Suprapubic skin (tissue), 4 donors: ENCODE measurements at places on chromosomes 5 and 9. TPM values are rescaled to one million over a fixed set of nuclear protein-coding genes. Genes with fewer than 3 reads are reported as not detected.

DNA sequence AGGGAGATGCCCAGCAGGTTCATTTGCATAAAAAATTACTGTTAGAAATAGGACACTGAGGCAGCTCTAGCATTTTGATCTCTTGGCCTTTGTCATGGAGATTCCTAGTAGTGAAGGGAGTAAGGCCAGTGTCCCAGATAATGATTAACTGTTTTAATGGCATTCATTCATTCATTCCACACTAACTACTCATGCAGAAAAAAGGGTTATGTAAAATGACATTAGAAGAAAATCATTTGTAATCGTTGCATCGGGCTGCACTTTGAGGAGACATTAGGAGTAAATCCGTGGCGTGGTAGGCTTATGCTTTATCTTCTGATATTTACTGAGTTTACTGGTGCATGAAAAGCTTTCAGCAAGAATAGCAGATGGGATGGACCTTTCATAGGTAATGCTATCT lies 82.6 kb upstream of the GRHPR start:
- no peak for DNase-seq

ZFP2 gene
- total RNA-seq, result 4.8 TPM

TAF1L gene
- 0.08 TPM for total RNA-seq

CYLC2 gene
- not detected for total RNA-seq

AK8 gene
- total RNA-seq, result 3.7 TPM

SLC6A7 gene
- not detected for total RNA-seq

- no peak for DNase-seq
Observed at GRCh38 chr9:106588626-106589025, 274.3 kb upstream of the ZNF462 start.

NTRK2 gene
- 9.5 TPM for total RNA-seq

- DNase-seq, result no peak
Observed at GRCh38 chr5:100542086-100542485, 6.9 kb downstream of the FAM174A start.

DNA sequence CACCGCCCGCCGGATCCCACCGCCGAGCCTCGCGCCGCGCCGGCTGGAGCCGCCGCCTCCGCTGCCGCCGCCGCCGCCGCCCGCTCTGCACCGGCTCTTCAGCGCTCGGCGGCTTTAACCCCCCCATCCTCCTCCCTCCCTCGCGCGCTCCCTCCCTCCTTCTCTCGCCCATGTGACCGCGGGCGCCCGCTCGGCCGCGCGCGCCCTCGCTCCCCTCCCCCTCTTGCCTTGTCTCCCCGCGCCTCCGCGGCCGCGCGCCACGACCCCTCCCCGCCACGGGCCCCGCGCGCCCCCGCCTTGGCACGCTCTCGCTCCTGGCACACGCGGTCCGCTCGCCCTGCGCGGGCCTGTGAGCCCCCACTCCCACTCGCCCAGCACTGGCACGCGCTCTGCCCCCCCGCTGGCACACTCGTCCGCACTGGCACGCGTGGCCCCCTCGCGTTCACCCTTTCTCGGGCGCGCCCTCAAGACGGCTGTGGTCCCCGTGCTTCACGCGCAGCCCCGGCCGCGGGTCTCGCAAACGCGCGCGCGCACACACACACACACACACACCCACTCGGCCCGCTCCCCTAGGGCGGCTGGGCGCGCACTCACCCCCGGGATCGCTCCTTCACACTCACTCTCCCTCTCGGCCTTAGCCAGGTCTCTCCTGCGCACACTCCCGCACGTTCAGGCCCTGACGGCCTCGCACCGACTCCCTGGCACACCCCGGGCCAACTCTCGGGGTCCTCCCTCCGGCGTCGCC lies at the start of gene CNTFR:
Gene CNTFR (minus strand): TSS at position 89 of the 745 bp plus-strand sequence. CDS start 20,743 bp downstream, outside the sequence.
- no peak for DNase-seq

ADAMTS19 gene
- not detected for total RNA-seq

QRFP gene
- not detected for total RNA-seq

TAF11L5 gene
- total RNA-seq, result not detected

ANKRD55 gene
- total RNA-seq, result not detected

DNA sequence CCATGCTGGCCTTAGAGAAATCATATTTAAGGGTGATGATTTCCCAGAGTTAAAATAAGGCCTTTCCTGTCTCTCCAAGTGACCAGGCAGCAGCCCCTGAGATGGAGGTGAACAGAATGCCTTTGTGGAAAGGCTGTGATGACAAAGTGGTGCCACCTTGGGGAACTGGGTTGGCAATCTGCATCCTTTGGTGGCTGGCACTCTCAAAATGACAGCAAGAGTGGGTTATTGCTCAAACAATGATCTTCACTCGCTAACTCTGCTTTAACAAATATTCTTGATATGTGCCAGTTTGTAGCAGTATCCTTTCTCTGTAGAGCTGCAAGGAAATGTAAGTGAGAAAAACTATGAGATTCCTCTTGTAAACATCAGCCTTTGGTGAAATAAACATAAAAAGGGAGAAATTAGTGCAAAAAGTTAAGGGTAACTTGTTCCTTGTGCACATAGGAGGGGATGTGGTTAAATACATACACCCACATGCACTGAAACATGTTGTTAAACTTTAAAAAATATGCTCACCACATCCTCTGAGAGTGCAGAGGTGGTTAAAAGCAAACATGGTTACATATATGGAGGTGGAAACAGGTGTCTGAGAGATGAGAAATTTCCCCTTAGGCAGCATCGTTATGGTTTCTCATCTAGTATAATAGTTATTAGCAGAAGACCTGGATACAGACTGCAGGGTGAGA lies 373.4 kb upstream of the CTNND2 start:
- DNase-seq, result no peak

- DNase-seq, result no peak
Observed at GRCh38 chr5:114325541-114325940, 36.3 kb upstream of the KCNN2 start.

DNA sequence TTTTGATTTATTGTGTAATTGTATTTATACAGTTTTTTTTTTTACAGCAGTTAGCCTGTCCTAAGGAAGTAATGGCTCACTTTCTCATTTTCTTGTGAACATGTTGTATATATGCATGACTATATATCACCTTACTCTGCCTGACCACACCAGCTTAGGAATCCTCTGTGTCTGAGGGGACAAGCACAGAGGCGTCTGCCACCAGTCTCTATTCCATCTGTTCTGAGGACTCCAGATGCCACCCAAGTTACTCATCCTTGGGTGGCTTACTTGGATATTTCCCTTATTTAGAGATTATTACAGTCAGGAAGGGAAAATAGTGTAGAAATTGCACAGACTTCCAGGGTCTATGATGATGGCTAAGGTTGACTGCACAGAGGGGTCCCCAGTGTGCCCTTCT lies 256.3 kb upstream of the C9orf72 start:
- no peak for DNase-seq

GRCh38 chr5:156383510-156384265 lies 56.7 kb downstream of the SGCD start:
- DNase-seq, result no peak

- no peak for DNase-seq
Observed at GRCh38 chr9:98236901-98237487, 18.5 kb downstream of the TBC1D2 start.

DNA sequence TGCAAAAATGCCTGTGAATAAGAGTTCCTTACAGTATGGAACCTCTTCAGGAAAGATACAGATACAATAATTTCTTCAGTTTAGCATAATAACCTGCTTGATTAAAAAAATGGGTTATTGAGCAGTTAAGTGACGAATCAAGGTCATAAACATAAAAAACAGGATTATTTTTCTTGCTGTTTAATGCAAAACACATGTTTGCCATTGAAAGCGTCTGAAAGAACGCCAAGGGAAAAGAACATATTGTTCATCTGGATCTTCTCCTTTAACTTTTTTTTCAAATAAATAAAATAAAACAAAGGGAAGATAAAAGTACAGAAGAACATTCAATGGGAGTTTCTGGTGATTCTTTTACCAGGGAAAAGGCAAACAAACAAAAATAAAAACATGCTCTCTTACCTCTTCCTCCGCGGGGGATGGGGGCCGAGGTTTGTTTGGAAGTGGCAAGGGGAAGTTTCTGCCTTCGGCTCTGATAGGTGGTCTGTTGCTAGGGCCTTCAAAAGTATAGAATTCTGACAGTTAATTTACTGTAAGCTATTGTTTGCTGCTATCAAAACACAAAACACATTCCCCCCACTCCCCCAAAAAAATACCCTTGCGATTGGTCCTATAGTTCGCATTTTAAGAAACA lies 20.1 kb downstream of the C5orf58 start:
- no peak for DNase-seq

DNA sequence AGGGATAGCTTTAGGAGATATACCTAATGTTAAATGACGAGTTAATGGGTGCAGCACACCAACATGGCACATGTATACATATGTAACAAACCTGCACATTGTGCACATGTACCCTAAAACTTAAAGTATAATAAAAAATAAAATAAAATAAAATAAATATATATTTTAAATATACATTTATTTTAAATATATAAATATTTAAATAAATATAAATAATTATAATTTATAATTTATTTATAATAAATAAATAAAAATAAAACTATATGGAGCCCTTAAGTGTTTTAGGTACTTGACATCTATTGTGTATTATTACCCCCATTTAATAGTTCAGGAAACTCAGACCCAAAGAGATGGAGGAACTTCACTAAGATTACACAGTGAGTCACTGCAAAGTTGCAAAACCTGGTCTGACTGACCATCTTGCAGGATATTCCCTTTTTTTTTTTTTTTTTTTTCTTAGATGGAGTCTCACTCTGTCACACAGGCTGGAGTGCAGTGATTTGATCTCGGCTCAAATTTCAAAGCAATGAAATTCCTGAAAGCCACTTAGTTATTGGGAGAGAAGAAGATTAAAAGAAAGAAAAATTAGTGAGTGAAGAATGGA lies 5.8 kb upstream of the C5orf52 start:
- no peak for DNase-seq

MEIKIN gene
- total RNA-seq, result not detected

- DNase-seq, result peak; percentile 82
Observed at GRCh38 chr9:117704024-117704575, at the start of gene TLR4. Gene TLR4, plus strand, starts transcription at chr9:117704403. Its CDS starts 70 bp downstream, at chr9:117704473.

SMAD5 gene
- total RNA-seq, result 63.3 TPM

FGD3 gene
- 6.9 TPM for total RNA-seq

GRCh38 chr5:95958310-95959014 lies 3.2 kb downstream of the ELL2 start:
- no peak for DNase-seq

PCDHB4 gene
- 1.8 TPM for total RNA-seq

DNA sequence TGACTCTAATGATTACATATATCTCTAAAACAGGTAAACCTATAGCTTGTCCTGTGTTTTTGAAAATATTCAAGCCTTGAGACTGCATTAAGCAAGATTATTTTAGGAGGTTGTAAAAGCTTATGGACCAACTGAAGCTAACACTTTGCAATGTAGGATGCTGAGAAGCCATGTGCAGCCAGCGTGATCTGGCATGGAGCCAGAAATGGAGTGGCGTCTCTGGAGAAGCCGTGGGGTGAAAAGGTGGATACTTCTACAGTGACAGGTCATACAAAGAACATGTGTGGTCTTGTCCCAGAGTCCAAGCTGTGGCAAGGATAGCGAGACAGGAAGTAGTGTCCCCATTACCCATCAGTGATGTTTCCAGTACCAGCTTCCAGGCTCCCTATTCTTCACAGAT lies 100.8 kb upstream of the CD180 start:
- DNase-seq, result no peak

- no peak for DNase-seq
Observed at GRCh38 chr5:58628626-58629025, 45.8 kb downstream of the RAB3C start.

- no peak for DNase-seq
Observed at GRCh38 chr9:123678038-123678877, 251.7 kb downstream of the DENND1A start.

DNA sequence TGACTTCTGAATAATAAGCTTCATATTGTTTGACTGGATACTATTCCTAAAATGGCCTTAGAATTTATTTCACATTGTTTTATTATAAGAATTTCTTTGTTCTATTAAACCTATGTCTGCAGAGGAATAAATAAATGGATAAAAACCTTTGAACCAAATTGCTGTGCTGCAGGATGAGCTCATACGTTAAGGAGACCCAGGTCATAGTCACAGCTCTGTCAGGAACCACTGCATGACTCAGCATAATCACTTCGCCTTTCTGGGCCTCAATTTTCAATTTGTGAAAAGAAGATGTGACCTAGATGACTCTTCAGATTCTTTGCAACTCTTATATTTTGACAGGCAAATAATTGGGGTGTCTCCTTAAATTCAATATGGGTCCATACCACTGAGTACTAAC lies 36.7 kb upstream of the HMHB1 start:
- DNase-seq, result no peak

KCNV2 gene
- total RNA-seq, result not detected

DNA sequence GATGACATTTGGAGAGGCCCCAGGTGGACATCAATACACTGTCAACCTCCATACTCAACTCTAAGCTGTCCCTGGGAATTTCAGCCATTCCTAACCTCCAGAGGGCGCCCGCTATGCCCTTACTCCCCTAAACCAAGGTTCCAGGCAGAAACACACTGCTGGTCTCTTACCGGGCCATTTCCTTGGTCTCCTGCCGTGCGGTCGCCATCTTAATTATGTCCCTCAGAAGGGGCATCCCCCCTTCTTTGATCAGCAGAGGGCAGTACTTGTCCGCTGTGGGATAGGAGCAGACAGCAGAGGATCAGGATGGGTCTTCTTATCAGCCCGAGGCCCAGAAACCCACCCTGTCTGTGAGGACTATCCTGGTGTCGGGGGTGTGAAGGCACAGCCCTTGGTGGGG lies 9.3 kb upstream of the ZDHHC12 start:
- no peak for DNase-seq

- DNase-seq, result no peak
Observed at GRCh38 chr9:19976226-19976625, 187.4 kb upstream of the SLC24A2 start.

TPPP gene
- total RNA-seq, result 10.5 TPM

ZNF782 gene
- total RNA-seq, result 7.9 TPM

SLCO4C1 gene
- 1.5 TPM for total RNA-seq

- DNase-seq, result no peak
Observed at GRCh38 chr9:4964540-4964939, 20.5 kb upstream of the JAK2 start.

DNA sequence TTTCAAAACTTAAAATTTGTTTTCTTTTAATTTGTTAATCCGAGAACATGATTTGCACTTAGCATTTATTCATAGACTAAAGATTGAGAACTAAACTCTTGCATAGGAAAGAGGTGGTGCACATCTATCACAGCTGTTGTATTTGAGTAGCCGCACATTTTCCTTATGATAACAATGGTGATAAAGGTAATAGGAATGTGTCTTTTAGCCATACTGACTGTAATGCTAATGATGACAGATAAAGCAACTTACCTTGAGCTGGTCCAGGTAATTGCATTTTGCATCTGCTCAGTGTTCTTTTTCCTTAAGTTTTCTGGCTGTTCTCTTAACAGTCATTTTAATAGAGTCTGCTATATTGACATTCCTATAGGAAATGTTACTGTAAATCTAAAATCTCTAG lies 19.0 kb downstream of the PHAX start:
- DNase-seq, result no peak

- DNase-seq, result no peak
Observed at GRCh38 chr9:114405294-114406034, 17.7 kb upstream of the AKNA start.

ZFR gene
- total RNA-seq, result 66.8 TPM

GRCh38 chr5:50667653-50668595 lies 1.5 kb downstream of the PARP8 start:
- peak; percentile 76 for DNase-seq

- no peak for DNase-seq
Observed at GRCh38 chr9:96461336-96461735, 11.4 kb downstream of the HABP4 start.
